ENCODE measurements at places on chromosomes 7 and 10.

- DNase-seq, result no peak
Measured at GRCh38 chr7:2803342-2803692, 40.8 kb downstream of the GNA12 start.

DNA sequence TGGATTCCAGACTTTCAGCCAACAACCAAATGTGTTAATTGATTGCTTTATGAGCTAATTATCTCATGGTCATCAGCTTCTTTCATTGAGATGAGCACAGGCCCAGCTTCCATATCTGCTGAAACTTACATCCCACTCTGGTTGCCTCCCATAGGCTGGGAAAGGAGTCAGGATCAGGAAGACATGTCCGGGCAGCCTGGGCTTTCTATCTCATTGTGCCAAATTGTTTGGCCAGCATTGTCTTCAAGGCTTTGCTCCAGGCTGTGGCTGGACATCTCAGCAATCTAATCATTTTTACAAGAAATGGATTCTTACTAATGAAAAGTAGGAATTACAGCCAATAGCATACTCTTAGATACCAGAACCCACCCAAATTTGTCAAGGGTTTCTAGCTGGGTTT is 295.2 kb downstream of the CXCL12 start:
- DNase-seq, result no peak

DNA sequence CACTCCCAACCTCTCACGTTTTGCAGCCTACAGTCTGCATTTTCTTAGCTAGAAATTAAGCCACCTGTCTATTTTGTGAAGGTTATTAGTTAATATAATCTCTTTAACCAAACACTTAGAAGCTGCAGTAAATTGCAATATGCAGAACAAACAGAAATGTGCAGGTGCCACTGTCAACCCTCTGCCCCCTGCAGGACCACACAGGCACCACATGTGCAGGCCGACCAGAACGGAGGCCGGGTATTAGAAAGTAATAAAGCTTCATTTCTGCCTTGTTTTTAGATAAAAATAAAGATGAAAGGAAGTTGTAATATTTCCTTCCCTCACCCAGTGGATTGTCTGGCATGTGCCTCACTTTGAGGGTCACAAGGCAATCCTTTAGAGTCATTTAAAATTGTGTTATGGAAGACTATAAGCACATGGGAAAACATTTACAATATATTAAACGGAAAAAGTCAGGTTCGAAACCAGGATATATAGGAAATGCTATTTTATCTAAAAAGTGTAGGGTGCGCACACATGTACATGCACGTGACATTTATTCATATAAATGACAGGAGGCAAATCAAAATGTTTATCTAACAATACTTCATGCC is 158.2 kb downstream of the ARHGAP12 start:
- no peak for DNase-seq

DNA sequence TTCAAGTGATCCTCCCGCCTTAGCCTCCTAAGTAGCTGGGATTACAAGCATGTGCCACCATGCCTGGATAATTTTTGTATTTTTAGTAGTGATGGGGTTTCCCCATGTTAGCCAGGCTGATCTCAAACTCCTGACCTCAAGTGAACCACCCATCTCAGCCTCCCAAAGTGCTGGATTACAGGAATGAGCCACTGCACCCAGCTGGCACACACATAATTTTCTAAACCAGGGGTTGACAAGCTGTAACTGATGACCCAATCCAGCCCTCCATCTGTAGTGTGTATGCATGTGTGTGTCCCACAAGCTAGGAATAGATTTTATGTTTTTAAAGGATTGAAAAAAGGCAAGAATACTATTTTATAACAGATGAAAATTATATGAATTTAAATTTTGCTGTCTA is 125.9 kb upstream of the INSYN2A start:
- no peak for DNase-seq

DNA sequence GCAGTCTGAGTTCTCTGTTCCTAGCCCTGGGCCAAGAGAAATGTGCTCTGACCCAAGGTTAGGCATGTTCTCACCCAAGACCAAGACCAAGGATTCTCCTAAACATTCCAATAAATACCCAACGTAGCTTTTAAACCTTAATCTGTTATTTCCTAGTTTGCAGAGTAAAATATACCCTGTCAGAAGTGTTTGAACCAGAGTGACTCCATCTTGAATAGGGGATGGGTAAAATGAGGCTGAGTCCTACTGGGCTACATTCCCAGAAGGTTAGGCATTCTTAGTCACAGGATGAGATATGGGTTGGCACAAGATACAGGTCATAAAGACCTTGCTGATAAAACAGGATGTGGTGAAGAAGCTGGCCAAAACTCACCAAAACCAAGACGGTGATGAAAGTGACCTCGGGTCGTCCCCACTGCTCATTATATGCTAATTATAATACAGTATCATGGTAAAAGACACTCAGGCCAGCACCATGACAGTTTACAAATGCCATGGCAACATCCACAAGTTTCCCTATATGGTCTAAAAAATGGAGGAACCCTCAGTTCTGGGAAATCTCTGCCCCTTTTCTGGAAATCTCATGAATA is 27.7 kb downstream of the PLXNA4 start:
- DNase-seq, result no peak

- no peak for DNase-seq
Measured at GRCh38 chr7:127532736-127533135, 52.7 kb downstream of the GCC1 start.

GRCh38 chr10:124221356-124222317 is 128.2 kb upstream of the CHST15 start:
- DNase-seq, result no peak
